ENCODE measurements at places on chromosomes 1 and 21.
A peak's percentile ranks its signal among the peaks of the same experiment; 100 is the strongest.

DNA sequence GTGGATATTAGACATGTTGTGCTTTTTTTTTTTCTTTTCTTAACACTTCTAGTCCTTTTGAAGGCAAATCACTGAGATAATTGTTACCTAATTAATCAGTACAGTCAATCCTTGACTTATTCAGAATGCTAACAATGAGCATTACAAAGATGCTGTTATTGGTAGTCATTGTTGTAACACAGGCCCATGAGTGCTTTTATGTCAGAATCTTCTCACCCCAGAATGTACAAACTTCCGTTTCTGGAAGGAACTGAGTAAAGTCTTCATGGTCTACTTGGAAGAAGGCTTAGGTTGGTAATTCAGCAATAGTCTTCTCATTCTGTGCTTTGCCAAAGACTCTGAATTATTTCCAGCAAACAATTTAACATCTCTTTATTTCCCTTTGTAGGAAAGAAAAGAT lies 3.1 kb downstream of the KCNK1 start:
- no peak for DNase-seq

DNA sequence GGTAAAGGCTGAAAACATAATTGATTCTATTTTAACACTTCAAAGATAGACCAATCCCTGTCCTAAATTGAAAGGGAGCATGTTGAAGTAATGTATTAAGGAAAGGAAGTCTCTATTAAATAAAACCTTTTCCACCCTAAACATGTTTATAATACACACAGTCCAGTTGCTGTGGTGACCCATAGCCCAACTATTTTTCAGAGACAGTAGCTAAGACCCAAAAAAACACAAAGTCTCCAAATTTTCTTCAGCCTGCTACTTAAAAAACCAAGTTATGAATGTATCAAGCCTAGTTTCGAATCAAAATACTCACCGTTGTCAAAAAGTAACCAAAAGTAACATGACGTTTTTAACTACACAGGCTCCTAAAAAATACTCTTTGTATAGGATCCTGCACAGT lies 1.6 kb downstream of the ELK4 start:
- DNase-seq = no peak

DNA sequence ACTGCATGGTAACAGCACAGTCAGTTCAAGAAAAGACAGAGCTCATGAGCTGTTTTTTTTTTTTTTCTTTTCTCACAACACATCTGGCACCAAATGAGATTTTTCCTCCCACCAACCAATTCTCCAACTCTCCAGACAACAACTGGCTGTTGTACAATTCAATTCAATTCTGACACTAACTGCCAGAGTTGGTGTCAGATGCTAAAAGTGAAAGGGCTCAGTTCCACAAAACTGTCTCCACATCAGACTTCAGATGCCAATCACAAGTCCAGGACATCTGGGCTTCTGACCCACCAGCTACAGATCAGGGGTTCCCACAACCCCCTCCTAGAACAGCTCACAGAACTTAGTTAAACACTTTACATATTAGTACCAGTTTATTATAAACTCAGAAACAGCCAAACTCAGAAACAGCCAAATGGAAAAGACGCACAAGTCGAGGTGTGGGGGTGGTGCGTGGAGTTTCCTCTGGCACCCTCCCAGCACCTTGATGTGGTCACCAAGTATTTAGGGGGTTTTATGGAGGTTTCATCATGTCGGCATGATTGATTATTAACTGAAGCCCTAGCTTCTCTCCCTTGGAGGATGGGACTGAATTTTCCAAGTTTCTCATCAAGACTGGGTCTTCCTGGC lies 39.2 kb upstream of the LRRC8D start:
- no peak for DNase-seq

GRCh38 chr1:70420320-70420719 lies 9.3 kb downstream of the CTH start:
- no peak for DNase-seq

- DNase-seq = no peak
Measured at GRCh38 chr1:66553846-66554245, 19.9 kb downstream of the SGIP1 start.

- DNase-seq = no peak
Measured at GRCh38 chr1:24134376-24134775, 8.6 kb downstream of the IL22RA1 start.

DNA sequence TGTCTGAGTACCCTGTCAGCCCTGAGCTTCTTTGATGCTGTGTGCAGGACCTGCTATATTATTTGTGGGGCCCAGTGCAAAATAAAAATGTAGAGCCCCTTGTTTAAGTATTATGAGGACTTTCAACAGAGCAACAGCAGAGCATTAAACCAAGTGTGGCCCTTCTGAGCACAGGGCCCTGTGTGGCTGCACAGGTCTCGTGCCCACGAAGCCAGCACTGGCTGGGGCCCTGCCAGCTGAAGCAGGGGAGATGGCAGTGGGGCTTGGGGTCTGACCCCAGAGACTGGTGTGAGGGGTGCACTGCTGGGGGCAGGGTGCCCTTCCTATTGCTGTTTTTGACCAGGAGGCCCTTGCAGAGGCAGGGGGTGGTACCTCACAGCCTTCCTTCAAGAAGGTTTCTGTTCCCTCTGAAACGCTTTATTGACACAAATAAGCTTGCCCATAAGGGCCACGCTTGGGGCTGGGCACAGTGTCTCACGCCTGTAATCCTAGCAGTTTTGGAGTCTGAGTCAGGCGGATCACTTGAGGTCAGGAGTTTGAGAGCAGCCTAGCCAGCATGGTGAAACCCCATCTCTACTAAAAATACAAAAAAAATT lies 2.2 kb upstream of the SEMA4A start:
- DNase-seq = no peak

- no peak for DNase-seq
Measured at GRCh38 chr1:179586107-179586823, 5.4 kb upstream of the TDRD5 start.

DNA sequence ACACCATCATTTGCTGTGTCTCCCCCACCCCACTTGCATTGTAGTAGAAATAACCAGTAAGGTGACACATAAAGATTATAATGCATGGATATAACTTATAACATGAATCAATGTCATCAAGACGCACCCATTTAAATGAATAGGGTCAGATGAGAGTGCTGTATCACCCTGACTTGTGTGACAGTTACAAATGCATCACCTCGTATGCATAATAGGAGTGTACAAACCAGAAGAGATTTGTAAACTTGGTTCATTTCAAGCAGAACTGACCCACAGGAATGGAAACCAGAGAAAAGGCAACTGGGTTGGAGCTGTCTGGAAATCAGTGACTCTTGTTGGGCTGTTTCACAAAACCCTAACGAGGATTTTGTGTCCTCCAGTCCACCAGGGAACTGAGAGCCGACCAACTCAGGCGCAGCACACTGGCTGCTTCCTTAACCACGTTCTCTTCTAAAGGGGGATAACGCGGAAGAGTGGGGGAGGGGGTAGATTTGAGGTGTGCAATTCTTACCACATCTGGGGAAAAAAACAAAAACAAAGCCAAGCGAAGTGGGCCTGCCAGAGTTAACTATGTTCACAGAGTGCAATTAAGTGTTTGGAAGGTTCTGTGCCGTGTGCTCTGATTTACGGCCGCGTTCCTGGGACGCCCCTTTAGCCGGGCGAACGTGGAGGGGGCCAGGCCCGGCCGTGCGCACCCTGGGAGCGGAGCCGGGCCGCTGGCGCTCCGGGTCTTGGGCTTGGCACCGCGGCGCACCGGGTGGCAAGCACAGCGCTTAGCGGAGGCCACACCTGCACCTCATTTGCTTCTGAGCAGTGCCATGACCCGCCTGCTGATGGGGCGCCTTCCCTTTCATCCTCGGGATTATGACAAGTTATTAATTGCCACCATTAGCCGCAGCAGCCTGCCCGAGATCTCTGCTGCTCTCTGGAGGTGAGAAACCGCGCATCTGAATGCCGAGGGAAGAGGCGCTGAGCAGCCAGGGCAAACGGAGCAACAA lies 248.8 kb upstream of the FOXD3 start:
- DNase-seq = peak; percentile 78

- peak; percentile 17 for DNase-seq
Measured at GRCh38 chr1:1669468-1670440, 10.9 kb upstream of the CDK11B start.

- DNase-seq = no peak
Measured at GRCh38 chr21:32717851-32718316, 9.9 kb downstream of the SYNJ1 start.

DNA sequence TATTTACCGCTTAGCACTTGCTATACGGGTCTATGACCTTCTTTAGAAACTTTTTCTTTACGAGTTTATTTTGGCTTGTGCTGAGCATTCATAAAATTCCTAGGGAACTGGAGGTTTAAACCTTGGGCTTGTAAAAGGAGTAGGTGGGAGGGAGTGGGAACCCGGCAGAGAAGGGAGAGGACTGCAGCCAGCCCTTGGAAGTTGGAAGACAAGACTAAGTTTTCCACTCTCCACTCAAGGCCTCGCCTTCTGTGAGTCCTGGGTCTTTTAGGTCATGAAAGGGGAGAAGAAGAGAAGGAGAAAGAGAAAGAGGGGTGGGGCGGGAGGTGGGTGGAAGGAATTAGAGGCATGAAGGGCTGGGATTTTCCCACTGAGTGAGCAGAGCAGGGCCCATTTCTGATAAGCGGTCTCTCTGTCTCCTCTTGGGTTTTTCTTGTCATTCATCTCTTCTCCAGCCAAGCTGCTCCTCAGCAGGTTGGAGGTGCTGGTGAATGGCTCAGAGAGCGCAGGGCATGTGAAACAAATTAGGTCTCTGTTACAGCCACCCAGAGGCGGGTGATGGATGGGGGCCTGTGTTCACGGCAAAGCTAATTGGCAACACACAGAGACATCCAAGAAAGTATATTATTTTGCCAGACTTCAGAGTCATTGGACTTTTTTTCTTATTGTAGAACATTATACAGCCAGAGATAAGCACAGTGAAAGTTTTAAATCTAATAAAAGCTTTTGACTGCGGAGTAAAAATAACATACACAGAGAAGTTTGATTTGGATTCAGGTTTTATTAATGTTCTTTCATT lies 247.3 kb downstream of the FOXD2 start:
- no peak for DNase-seq

- no peak for DNase-seq
Measured at GRCh38 chr1:77655431-77655974, 27.0 kb downstream of the ZZZ3 start.

GRCh38 chr1:155141749-155142148 lies 1.4 kb upstream of the DPM3 start:
- no peak for DNase-seq

DNA sequence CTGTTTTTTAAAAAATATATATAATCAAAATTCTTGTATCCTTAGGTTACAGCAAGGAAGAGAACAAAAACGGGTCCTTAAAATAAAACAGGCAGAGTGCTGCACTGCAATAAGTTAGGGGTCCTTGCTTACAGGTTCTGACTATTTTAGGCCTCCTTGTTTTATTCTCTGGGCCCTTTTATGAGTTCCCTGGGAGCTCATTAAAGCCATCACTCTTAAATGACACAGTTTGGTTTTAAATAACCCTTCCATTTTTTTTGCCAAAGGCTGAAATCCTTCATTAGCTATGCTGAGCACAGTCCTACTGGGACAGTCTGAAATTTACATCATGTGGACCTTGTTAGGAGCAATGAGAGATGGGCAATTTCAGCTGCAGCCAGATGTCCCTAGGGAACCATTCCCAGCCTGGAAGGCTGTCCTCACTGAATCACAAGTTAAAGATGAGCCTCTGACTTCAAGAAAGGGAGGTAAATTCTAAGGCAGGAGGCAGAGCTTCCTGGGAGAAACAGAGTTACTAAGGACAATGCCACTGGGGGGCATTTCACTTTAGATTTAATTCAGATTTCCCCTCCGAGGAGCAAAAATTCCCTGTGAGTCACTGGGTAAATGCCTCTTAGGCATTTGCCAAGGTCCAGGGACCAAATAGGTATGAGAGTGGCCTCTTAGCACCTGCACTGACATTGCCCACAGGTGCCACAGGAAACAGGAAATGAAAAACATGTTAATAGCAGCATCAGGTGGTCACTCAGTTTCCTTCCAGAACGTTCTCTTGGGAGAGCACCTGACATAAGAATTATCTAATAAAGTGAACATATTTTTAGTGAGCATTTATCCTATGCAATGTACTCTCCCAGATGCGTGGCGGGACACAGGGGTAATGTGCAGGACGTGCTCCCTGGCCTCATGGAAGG lies 3.8 kb upstream of the MUL1 start:
- no peak for DNase-seq
